Stimulated activated CD4-positive, alpha-beta T cell treated with anti-CD3 and anti-CD28 coated beads, Interleukin-15, amount 100 ng/mL, for 1 hour (primary cell): ENCODE measurements at places on chromosomes 2 and 18.

- DNase-seq = no peak
These were observed 58.2 kb upstream of the ST6GAL2 start for GRCh38 chr2:106944215-106944614.

DNA sequence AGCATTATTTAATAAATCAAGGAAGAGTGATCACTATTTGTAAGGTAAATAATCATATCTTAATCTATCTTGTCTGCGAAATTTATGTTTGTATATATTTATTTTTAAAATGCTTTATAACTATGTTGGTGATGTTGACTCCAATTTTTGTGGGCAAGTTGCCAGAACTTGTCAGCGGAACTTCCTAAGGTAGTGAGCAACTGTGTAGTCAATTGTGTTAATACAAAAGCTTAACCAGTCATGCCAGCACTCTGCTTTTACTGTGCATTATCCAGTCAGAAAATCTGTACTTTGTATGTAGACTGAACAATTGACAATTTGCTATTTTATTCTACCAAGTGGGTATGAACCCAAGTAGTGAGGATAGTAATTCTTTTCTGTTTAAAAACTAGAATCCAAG, 61.9 kb upstream of the RND3 start:
- no peak for DNase-seq

DNA sequence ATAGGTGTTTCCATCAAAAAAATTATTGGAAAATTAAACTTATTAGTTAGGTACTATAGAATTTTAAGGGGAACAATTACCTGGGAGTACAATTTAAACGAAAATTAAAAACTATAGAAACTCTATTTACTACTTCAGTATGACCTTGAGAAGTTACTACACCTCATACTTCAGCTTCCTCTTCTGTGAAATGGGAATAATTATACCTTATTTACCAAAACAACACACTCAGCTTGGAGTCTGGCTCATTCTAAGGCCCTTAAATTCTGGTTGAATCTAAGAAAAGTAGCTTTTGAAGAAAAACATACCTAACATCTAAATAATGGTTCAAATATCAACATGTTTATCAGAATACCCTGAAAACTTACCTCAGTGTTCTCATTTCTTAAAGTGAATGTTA, 2.7 kb downstream of the NABP1 start:
- no peak for DNase-seq

DNA sequence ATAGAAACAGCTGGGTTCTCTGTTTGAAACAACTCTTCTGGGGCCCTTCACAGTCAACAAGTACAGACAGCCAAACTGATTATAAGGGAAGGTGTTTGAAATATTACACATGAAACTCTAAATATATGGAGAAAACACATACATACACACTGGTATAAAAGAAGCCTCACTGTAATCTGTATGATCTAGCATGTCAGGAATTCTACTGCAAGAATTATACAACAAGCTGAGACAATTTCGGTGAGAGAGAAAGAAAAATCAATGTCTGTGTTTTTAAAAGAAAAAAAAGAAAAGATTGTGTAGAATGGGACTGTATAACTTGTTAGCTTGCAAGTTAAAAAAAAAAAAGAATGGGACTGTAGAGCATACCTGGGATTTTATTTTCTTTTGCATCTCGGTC, 26.3 kb downstream of the IRS1 start:
- DNase-seq = no peak

GRCh38 chr2:67289921-67290371, 107.2 kb upstream of the ETAA1 start:
- no peak for DNase-seq

GRCh38 chr2:68089961-68090360, 27.2 kb upstream of the C1D start:
- no peak for DNase-seq

DNA sequence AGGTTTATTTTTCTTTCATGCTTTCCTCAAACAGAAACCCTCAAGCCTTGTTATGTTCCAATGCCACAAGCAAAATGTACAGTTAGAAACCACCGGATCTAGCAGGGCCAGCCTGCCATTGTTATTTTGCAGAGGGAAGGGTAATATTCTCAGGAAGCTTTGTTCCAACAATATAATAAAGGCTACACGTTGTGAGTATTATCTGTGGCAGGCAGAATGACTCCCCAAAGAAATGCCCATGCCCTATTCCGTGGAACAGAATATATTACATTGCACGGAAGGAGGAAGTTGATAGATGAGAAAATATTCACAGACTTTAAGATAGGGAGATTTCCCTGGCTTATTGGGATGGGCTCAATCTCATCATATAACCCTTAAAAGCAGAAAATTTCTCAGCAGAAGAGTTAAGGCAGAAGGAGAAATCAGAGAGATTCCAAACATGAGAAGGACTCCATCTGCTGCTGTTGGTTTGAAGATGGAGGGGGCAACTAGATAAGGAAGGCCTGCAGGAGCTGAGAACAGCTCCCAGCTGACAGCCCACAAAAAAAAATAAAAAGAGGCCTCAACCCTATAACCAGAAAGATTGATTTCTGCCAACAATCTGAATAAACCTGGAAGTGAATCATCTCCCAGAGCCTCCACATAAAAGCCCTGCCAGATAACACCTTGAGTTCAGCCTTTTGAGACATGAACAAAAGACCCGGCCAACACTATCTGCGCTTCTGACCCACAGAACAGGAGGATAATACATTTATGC, 466.6 kb downstream of the LPIN1 start:
- DNase-seq = no peak

DNA sequence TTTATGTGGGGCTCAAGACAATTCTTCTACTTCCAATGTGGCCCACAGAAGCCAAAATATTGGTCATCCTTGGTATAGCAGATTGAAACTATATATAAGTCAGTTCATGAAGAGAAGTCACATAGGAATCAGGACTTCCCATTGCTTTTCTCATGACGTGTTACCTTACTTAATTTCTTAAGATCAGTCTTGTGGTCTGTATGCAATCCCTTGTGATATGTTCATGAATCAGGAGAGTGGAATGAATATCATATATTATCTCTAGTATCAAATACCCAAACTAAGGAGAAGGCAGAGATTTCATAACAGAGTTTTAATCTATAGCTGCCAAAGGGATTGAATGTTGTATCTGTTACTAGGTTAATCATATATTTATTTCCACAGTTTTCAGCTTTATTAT, 1390.4 kb downstream of the SUCLG1 start:
- DNase-seq = no peak

DNA sequence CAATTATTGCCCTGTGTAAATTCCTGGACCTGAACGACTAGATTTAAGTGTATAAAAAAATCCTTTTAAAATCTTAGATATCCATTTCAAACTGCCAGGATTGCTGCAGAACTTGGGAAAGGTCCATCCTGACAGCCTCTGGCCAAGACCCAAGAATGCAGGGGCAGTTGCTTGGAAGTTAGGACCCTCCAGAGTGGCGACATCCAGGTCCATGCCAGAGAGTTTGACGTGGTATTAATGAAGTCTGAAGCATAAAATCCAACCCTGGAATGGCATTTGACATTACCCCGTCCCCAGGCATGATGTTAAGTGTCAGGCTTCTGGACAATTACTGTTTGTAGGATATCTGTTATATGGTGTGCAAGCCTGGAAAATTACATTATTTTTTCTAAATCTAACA, 810.2 kb downstream of the CNTNAP5 start:
- no peak for DNase-seq

GRCh38 chr2:3423492-3424170, 44.1 kb downstream of the TRAPPC12 start:
- DNase-seq = peak; percentile 56

DNA sequence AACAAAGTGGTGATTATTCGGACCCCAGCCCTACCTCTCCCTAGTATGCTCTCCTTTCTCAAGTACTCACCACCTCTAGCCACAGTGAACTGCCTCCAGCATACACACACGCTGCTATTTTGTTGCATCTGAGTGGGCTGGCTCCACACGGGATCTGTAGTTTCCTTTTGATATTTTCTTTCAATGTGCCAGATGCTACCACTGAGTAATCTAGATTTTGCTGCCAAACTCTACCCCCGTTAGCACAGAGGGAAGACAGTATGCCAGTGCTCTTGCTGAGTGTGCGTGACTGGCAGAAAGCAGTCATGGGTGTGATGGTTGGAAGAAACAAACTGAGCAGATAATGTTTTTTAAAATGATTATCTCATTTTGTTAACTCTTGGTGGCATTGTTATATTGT, 11.6 kb downstream of the CFLAR start:
- no peak for DNase-seq

DNA sequence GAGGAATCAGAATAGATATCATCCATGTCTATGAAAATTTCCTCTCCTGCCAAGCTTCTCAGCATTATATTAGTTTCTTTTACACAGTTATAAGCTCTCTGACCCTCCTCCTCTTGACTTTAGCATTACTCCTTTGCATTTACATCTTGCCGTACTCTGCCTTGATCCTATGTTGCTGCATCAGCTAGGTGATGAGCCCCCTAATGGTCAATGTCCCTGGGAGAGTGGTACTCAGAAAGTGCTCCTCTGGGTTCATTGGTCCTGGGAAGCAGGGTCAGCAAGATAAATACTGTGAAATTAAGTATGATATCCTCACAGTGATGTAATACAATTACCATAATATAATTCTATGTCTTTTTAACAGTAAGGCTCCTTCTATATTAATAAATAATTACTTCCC, 74.1 kb downstream of the PKP4 start:
- DNase-seq = no peak

DNA sequence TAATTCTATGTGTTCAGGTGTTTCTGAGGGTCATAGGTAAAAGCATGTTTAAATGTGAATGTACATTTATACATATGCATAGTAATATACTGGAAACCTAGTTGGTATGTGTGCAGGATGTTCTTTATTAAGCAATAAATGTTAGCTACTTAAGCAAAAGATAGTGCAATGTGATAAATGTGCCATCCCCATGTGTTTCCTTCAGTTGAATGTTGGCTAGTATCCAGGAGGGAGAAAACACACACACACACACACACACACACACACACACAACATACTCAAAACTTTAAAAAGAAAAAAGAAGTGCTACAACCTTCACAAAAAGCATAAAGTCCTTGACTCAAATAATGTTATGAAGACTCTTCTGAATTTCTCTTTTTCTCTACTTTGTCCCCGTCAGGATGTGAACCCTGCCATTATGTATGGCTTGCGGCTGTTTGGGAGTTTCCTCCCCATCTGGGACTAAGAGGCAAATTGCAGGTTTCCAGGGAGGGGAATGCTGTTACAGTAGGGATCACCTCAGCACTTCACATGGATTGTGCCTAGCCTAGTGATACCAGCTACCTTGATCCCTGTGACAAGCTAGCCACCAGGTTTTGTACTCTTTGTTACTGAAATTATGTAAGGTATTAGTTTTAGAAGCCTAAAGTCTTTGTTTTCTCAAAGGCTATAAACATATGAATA, 82.6 kb downstream of the IKZF2 start:
- DNase-seq = no peak

DNA sequence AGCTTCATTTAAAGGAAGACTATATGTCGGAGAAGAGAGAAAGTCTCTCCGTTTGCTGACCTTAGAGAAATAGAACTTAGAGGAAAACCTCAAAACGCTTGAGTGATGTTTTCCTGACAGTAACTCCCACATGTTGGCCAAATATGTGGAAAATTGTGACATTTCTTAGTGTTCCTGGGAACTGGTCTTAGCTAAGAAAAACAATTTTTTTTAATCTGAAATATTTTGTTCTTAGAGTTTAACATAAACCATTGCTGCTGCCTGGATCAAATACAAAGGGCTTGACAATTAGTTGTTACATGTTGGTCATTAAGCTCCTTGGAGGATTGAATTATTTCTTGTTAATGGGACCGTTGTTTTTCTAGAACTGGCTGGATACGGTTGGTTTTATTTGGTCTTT, 16.3 kb downstream of the DYNC2LI1 start:
- no peak for DNase-seq

DNA sequence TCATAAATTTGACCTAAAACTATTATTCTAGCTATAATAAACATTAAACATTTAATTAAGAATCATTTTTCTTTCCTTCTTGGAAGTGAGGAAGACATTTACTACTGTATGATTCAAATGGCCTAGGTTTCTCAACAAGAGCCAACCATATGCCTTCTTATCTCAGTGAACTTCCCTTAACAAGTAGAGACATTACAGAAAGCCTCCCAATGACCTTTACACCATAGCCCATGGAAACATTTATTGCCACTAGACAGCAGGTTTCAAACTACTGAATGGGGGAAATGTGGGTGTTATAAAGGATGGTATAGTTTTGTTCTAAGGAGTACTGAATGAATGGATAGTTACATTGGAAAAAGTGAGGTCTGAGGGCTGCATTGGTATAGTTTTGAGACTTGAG, 349.4 kb upstream of the SPRED2 start:
- no peak for DNase-seq

DNA sequence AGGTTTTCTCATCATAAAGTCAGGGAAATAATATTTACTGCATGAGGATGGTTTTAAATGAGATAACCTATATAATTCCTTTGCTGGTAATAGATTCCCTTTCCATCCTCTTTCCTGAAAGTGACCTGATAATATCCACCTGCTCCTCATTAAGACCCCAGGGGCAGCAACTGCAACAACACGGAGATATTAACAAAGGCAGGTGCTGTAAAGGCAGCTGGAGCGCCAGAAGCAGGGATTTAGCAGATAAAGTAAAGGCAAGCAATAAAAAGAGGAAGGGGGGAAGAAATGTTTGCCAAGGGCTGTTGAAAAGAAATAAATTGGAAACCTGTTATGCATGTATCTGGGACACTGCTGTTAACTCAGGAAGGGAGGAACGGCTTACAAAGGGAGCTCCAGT, 472.6 kb upstream of the KLHL29 start:
- DNase-seq = no peak

DNA sequence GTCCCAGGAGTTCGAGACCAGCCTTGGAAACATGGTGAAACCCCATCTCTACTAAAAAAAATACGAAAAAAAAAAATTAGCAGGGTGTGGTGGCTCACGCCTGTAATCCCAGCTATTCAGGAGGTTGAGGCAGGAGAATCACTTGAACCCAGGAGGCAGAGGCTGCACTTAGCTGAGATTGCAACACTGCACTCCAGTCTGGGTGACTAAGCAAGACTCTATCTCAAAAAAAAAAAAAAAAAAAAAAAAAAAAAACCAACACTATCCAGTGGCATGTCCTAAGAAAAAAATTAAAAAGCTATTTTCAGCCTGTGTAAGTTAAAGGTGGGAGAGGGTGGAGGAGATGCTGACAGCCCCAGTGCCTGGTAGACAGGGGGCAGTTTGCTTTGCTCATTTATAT, 32.2 kb upstream of the REL start:
- DNase-seq = no peak

DNA sequence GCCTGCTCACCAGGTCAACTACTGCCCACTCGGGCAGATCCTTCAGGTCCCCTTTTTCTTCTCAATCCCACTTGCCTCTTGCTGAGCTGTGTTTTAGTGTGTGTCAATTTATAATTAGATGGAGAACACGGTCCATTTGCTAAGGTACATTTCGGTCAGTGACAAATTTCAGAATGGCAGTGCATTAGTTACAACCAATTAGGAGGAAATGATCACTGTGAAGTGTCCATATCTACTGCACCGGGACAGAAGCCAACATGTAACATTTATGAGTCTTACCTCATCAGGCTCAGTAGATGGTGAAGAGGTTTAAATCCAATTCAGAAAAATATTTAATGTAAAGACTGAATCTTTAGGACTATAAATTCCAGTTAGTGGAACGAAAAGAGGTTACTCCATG, 47.7 kb downstream of the CMPK2 start:
- no peak for DNase-seq

- no peak for DNase-seq
These were observed 11.1 kb downstream of the HS6ST1 start for GRCh38 chr2:128307595-128307994.
